ENCODE measurements at places on chromosomes 5 and 9.

DNA sequence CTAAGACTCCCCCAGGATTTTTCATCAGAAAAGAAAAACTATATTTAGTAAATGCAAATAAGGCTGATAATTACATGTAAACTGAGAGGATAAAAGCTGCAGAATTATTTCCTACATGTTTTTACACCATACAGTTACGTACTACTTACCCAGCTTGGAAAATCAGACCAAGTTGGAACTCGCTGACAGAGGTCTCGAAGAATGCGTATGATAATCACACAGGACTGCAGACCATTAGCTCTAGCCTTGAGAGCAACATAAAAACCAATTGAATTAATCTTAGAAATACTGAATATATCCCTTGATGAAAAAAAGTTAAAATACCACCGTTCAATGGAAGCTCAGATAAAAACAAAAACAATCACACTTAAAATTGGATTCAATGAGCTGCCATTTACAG is 65.6 kb downstream of the ZFR start:
- DNase-seq: no peak

DNA sequence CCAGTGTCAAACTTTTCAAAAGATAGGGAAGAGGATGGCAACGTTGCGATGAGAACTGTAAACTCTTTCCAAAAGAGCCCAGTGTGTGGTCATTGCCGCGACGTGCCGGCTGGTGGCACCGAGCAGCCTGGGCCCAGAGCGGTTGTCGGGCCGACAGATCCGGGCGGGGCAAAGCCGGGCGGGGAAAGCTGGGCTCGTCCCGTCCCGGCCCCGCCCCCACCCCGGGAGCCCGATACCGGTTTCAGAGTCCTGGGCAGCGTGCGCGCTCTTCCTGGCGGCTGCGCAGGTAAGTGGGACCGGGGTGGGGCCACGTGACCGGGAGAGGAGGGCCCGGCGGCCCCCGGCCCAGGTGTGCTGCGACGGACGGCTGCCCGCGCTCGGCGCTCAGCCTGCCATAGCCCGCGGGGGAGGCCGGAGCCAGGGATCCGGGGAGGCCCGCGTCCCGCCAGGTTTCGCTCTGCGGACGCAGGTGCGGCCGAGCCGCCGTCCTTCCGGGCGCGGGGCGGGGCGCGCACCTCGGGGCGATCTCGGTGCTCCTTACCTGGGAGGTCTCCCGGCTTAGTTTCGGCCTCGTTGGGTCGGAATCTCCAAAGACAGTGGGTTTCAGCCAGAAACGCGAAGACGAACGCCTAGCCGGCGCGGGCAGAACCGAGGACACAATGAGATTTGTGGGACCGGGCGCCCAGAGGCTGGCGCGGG is at the start of gene MARVELD2:
MARVELD2 (plus strand) TSS at position 232 of the 699 bp plus-strand sequence. CDS start 4,270 bp downstream, outside the sequence.
- no peak for DNase-seq

- DNase-seq: no peak
Observed at GRCh38 chr9:18330401-18331309, 143.3 kb upstream of the ADAMTSL1 start.

DNA sequence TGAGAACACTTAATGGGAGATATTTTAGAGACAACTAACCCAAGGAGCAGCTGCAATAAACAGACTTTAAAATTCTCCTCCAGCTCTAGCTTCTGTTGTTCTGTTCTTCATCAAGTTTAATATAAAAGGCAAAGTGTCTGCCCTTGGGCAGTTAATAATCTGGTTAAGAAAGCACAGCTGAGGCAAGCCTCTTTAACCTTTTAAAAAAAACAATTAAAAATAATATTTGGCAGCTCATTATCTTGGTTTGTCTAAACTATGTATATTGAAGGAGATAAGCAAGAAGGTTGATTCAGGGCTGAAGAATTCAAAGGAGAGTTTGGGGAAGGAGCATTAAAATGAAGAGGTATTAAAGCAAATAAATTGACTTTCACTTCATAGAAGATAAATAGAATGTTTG is 75.4 kb downstream of the TSSK1B start:
- no peak for DNase-seq

DNA sequence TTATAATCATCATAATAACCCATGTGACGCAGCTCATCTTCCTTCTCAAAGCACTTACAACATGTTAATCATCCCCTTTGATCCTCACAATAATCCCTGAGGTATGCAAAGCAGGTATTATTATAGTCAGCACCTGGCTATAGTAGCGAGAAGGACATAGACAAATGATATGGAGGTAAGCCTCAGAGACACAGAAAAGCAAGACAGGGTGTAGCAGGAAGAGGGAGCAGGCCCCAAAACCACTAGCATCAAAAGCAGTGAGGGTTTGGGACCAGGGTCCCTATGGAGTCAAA is 139.2 kb upstream of the SLC30A5 start:
- no peak for DNase-seq

DNA sequence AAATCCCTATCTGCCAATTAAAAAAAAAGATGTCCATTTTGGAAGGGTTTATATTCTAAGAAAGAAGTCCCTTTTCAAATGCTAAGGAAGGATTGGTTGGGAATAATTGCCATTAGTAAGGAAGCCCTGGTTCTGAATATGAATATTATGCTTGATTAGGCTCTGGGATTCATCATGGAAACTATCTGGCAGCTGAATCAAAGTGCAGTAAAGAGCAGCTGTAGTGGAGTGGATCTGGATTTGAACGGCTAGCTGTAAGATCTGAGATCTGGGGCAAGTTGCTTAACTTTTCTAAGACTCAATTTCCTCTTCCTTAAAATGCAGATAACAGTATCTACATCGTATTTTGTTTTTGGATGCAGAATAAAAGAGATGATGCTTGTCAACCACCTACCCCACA is 10.5 kb downstream of the IL12B start:
- DNase-seq: no peak

- no peak for DNase-seq
Observed at GRCh38 chr9:132441404-132441803, 31.4 kb downstream of the CFAP77 start.

- no peak for DNase-seq
Observed at GRCh38 chr5:40790947-40791593, 7.1 kb downstream of the PRKAA1 start.

DNA sequence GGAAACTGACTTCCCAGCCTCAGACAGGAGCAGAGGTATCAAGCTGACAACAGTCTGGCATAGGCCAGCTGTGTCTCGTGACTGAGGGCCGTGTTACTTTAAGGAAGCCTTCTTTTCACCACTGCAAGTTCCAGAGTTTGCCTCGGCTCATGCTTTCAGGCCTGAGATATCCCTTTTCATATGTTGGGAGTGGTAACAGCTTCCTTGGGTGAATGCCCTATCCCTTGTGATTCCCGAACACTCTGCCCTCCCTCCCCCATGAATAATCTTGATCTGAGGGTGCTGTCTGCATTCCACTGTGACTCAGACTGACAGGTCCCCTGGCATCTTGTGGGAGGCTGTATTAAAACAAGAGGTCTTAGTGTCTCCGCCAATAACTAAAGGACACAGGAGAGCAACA is 49.7 kb upstream of the ARL15 start:
- DNase-seq: no peak

GRCh38 chr9:4567601-4568000 is 77.3 kb downstream of the SLC1A1 start:
- no peak for DNase-seq

DNA sequence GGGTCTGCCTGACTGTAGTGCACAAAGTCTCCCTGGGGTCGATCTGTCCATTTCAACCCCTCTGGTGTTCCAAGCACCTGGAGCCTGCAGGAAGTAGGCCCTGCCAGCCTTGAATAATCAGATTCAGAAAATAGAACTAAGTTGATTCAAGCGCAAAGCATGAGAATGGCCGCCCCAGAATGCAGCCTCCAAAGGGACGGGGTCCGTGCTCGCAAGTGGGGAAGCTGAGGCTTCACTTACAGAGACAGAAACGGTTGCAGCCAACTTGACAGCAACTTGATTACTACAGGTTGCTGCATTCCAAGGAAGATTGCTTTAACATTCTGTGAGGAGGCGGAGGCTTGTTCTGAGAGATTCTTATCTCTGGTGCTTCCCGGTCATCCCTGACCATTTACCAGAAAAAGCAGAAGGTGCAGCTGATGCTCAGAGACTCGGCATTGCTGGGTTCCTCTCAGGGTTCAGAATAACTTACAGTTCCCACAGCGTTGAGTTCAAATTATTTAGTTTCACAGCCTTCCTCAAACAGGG is 14.9 kb upstream of the LRRC14B start:
- DNase-seq: no peak

- DNase-seq: no peak
Observed at GRCh38 chr5:52825826-52826225, 38.1 kb downstream of the ITGA1 start.

DNA sequence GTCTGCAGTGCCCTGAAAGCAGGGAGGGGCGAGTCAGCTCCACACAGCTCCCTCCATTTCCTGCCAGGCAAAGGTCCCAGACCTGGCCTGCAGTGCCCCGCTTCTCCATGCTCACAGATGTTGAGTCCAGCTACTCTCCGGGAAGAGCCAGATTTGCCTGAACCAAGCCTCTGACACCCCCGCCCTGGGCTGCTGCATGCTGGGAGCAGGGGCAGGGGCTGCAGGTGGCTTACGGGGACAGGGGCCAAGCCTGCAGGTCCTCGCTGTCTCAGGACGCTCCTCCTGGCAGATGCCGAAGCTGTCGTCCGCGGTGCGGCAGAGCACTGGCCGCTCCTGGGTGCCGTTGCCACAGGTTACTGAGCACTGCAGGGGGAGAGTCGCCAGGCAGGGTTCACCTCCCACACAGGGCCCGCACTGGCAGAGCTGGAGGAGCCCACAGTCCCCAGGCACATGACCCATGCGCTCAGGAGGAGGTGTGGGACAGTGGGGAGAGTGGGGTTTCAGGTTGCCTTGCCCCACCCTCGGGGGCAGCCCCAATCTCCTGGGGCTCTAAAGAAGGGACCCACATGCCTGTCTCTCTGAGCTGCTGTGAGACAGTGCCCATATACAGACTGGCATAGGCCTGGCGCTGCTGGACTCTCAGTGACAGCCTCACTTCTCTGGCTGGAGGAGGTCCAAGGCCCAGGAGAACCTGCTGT is 62.4 kb downstream of the ZNF354C start:
- DNase-seq: no peak

- no peak for DNase-seq
Observed at GRCh38 chr5:64340293-64340692, 165.5 kb upstream of the RGS7BP start.

DNA sequence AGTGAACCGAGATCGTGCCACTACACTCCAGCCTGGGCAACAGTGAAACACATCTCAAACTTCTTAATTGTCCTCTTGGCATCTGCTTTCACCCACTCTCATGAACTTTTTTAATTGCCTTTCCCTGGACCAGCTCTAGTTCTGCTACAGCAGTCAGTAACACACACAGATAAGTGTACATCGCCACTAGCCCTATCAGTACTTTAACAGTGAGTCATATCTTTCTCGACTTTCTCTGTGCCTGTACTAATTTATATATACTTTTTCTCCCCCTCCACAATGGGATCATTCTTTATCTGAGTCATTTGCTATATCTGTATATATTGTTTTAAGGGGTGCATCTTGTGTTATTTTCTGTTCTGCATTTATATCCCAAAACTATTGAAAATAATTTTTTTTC is 6.7 kb downstream of the CDC37L1 start:
- no peak for DNase-seq

DNA sequence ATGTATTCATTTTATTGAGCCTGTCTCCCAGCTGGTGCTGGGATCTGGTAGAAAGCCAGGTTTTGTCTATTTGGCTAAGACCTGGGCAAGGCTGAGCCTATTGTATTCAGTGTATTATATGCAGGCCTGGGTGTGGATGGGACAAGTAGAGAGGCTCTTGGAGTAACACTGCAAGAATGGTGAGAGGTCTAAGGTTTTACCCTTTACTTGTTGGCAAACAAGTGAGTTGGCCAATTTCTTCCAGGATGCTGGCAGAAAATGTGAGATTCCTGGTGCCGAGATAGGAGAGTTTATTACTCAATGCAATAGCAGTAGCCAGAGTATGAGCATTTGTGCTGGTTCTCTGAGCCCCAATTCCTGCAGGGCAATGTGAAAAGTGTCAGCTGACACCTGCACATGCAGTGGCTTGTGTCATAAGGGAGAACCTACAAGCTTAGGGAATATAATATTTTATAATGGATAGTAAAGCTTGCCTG is 141.7 kb upstream of the PRLR start:
- DNase-seq: no peak
